ENCODE measurements at places on chromosomes 1 and 21.
A peak's percentile ranks its signal among the peaks of the same experiment; 100 is the strongest.

GRCh38 chr1:175191659-175192058, 917 bp downstream of the KIAA0040 start:
- peak; percentile 31 for DNase-seq

GRCh38 chr1:14939527-14940284, 213.8 kb upstream of the TMEM51 start:
- DNase-seq: no peak

DNA sequence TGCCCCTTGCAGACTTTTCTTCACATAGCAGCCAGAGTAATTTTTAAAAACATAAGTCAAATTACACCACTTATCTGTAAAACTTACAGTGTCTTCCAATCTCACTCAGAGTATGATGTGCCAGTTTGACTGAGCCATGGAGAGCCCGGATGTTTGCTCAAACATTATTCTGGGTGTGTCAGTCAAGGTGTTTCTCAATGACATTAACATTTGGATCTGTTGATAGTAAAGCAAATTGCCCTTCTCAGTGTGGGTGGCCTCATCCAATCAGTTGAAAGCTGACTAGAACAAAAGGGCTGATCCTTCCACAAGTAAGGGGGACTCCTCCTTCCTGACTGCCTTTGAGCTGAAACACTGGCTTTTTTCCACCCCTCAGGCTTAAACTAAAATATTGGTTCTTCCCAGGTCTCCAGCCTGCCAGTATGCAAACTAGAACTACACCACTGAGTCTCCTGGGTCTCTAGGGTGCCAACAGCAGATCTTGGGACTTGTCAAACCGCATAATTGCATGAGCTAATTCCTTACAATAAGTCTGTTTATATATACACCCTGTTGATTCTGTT, 157.9 kb upstream of the CTTNBP2NL start:
- no peak for DNase-seq

DNA sequence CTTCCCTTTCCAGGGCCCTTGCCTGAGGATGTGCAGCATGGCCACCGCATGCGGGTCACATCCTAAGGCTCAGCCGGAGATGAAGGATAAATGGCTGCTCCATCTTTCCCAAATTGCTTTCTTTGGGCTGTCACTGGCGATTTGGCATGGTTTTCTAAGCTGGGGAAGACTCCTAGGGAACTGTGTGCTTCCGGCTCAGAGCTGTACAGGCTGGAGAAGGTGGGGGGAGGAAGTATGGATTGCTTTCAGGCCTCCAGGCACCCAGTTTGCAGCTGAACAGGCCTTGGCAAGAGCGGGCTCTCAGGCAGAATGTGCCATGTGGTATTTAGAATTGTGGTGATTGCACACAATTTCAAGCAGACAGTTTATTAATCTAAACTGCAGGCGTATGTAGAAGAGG, 48.9 kb downstream of the TMEM53 start:
- DNase-seq: no peak

DNA sequence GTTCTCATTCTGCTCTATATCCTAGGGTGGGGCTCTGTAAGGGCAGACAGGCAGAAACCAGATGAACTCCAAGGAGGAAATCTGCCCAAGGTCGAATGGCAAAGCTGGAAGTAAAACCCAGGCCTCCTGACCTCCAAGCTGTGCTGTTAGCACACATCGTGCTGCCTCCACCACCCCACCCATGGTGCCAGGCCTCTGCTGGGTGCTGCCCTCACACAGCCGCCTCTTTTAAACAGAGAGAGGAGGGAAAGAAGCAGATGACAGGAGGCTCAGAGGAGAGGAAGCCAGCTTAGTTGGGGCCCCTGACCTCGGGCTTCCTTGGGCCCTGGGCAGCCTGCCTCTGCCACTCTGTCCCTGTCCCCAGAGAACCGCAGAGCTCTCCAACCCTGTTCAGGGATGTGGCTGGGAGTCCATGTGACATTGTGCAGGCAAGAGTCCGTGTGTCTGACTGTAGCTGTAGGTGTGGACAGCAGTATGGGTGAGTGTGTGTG, 1.1 kb downstream of the SYNC start:
- DNase-seq: no peak

DNA sequence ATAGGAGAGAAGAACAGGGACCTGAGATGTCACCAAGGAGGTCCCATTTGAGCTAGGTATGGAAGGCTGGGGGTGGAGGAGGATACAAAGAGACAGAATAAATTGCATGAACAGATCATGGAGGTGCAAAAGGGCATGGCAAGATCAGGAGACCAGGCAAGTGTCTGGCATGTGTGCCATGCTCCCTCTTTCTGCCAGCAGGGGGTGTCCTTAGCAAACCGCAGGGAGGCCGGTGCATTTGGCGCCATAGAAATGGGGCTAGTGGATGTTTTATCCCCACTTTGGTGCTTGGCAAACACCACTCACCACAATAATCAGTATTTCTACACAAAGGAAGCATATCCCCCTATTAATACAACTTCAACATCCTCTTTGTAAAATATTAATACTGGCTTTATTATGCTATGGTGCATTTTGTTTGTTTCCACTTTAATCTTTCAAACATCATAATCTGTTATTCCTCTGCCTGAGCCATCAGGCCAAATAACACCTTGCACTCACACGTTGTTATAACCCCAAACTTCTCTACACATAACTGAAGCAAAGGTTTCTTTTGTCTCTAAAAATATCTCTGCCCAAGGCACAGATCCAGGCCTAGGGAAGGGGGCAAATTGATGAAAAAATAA, 25.9 kb downstream of the S100A6 start:
- no peak for DNase-seq

DNA sequence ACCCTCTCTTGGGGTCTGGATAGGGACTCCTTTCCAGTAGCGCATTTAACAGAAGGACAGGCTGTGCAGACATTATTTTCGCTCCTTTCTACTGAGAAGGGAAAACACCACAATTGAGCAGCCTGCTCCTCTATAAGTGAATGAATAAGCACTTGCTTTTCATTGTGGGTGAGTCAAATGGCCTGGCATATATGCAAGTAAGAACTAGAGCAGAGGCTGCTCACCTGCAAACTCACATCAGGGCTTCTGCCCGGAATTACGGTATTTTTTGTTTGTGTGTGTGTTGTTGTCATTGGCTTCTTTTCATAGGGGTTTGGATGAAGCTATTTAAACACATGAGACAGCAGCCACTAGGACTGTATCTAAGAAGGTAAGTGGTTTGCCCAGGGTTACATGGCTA, 200.1 kb upstream of the CAMK1G start:
- no peak for DNase-seq

DNA sequence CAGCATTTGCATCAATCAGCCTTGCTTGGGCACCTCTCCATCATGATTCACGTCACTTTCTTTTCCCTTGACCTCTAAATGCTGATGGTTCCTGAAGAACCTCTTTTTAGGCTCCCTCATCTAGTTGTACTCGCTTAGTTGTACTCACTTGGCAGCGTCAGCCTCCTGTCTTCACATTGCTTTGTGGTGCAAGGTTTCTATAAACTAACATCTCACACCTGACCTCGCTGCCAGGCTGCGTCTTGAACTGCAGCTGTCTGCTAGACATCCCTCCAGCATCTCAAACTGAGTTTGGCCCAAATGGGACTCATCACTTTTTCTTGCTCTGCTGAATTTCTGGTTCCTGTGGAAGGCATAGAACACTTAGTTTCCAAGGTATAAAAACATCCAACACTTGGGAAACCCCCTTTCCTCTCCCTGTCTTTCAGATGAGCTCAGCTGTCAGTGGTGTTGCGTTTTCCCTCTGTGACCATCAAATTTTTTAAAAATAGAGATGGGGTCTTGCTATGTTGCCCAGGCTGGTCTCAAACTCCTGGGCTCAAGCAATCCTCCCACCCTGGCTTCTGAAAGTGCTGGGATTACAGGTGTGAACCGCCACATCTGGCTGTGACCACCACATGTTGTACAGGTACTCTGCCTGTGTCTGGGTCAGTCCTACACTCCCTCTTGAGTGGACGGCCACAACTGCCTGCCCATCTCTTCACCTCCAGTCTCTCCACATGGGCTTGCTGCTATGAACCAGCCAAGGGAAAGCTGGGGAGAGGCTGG, 66.9 kb downstream of the SYT6 start:
- no peak for DNase-seq

DNA sequence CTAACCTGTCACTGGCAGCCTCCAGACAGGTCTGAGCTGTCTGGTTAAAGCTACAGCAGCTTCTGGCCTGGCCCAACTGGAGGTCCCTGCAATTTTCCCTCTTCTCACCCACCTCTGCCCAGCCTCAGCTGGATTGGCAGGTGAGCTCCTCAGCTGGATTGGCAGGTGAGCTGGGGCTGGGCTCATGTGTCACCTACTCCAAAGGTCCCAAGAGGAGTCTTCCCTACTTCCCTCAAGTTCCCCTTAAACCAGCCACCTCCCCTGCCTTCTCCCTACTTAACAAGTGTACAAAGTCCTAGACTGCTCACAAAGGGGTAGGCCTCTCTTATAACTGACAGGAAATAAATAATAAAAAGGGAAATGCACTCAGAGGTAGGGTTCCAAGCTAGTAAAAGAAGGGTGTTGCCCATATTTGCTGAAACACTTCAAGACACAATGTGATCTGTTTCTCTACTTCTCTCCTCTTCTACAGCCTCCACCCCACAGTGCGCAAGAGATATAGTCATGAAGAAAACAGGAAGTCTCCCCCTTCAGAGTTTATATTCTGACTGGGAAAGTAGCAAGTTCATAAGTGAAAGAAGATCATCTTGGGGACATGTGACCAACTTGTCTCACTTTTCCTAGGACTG, at the start of gene GPA33:
GPA33 (minus strand) TSS at position 64 of the 629 bp plus-strand sequence. CDS start 90 bp downstream, outside the sequence.
- peak; percentile 75 for DNase-seq

All from LoVo (cell line).